ENCODE measurements at places on chromosomes 3 and 15. TPM values are rescaled to one million over a fixed set of nuclear protein-coding genes. Genes with fewer than 3 reads are reported as not detected.

The PPP1R14D gene
- total RNA-seq: not detected

The CLDN18 gene
- total RNA-seq: not detected

The MAN2C1 gene
- 88.9 TPM for total RNA-seq

The TLR9 gene
- not detected for total RNA-seq

The RARB gene
- total RNA-seq: 0.22 TPM

The C3orf62 gene
- 3.2 TPM for total RNA-seq

The CCR1 gene
- not detected for total RNA-seq

The SAMD7 gene
- total RNA-seq: not detected

The ARNT2 gene
- 13.8 TPM for total RNA-seq

The AP3B2 gene
- 25.7 TPM for total RNA-seq

The MEX3B gene
- total RNA-seq: 15.9 TPM

The KIF7 gene
- 14.0 TPM for total RNA-seq

The UBAP1L gene
- 1.7 TPM for total RNA-seq

The GCSAM gene
- total RNA-seq: not detected

The UROC1 gene
- total RNA-seq: not detected

The CHRNB4 gene
- 2.6 TPM for total RNA-seq

The ALPK3 gene
- 19.2 TPM for total RNA-seq

The ACP3 gene
- 1.2 TPM for total RNA-seq

The GHSR gene
- not detected for total RNA-seq

The GRAMD1C gene
- 1.3 TPM for total RNA-seq

The SLC24A5 gene
- not detected for total RNA-seq

The CPLX3 gene
- not detected for total RNA-seq

The SLC2A2 gene
- total RNA-seq: not detected

The CCR4 gene
- total RNA-seq: 0.11 TPM

The CFAP100 gene
- total RNA-seq: not detected

The CMTM7 gene
- 30.6 TPM for total RNA-seq

The CCRL2 gene
- total RNA-seq: not detected

The LIPC gene
- total RNA-seq: not detected

The GASK1A gene
- total RNA-seq: 7.9 TPM

The PDIA3 gene
- total RNA-seq: 655 TPM

The RUBCN gene
- 18.2 TPM for total RNA-seq

The ZMAT3 gene
- total RNA-seq: 10.4 TPM

The GOLGA8K gene
- total RNA-seq: 0.48 TPM

The TCAIM gene
- total RNA-seq: 22.1 TPM

The PSTPIP1 gene
- total RNA-seq: 0.63 TPM

The ROPN1 gene
- not detected for total RNA-seq

The CDC25A gene
- total RNA-seq: 65.0 TPM

The SST gene
- 1.3 TPM for total RNA-seq

The LRTM1 gene
- not detected for total RNA-seq

The MEF2A gene
- 22.5 TPM for total RNA-seq

The SERPINI2 gene
- total RNA-seq: 0.25 TPM

The ADGRG7 gene
- total RNA-seq: not detected

All from H1 (cell line).